ENCODE measurements at places on chromosomes 11 and 22. TPM values are rescaled to one million over a fixed set of nuclear protein-coding genes. Genes with fewer than 3 reads are reported as not detected.

Gene RPS13
- total RNA-seq: 2,253 TPM

Gene OR2AT4
- 0.06 TPM for total RNA-seq

Gene DMC1
- total RNA-seq: 1.7 TPM

Gene SHISAL1
- total RNA-seq: 6.6 TPM

Gene OR52I2
- total RNA-seq: not detected

Gene OR2D2
- total RNA-seq: not detected

Gene ADORA2A
- 7.5 TPM for total RNA-seq

Gene C1QTNF6
- 2.9 TPM for total RNA-seq

Gene THY1
- 36.0 TPM for total RNA-seq

Gene TFIP11
- 23.5 TPM for total RNA-seq

Gene OR51A7
- total RNA-seq: not detected

Gene MPEG1
- 17.4 TPM for total RNA-seq

Data from esophagus muscularis mucosa (tissue), 4 donors.